Activated CD8-positive, alpha-beta memory T cell treated with anti-CD3 and anti-CD28 coated beads for 1 hour (primary cell): ENCODE measurements at places on chromosomes 12 and 14.

GRCh38 chr14:22978981-22979671 lies 3.2 kb downstream of the AJUBA start:
- no peak for DNase-seq

DNA sequence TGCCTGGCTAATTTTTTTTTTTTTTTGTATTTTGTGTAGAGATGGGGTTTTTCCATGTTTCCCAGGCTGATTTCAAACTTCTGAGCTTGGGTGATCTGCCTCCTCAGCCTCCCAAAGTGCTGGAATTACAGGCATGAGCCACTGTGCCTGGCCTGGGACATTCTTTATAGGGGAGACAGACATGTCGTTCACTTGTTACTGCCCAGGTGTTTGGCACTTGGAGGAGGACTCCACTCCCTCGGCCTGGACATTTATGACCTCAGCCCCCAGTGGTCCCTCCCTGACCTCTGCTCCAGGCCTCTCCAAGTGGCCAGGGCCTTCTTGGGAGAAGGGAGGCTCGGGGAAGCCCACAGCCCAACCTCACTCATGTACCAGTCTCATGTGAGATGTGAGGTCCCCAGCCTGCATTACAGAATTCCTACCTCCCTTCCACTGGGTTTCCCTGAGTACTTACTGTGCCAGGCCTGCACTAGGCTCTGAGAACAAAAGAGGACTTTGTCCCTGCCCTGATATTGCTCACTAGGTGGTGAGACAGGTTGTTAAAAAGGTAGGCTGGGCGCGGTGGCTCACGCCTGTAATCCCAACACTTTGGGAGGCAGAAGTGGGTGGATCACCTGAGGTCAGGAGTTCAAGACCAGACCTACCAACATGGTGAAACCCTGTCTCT lies 9.7 kb upstream of the POP5 start:
- DNase-seq, result no peak

GRCh38 chr14:88281447-88281846 lies 41.6 kb downstream of the KCNK10 start:
- DNase-seq, result no peak

- DNase-seq, result no peak
Observed at GRCh38 chr12:75560167-75560566, 48.8 kb upstream of the KRR1 start.

GRCh38 chr12:51820526-51821439 lies 27.7 kb downstream of the FIGNL2 start:
- peak; percentile 55 for DNase-seq

GRCh38 chr14:44564908-44565307 lies 57.8 kb upstream of the FSCB start:
- DNase-seq, result no peak

DNA sequence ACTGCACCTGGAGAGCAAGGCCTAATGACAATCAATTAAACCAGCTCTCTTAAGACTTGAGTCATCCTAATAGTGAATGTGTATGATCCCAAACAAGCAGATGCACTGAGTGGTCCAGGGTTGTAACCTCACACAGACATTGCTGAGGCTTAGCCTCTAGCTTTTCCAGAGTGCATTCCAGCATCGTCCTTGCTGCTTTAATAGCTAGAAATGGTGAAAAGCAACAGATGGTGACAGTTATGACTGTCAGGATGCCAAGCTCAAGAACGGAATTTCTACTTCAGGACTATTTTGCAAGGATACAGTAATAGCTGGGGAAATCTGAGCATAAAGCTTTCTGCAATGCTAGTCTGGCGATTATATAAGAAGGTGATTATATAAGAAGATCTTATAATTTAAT lies 34.6 kb downstream of the PTPRR start:
- DNase-seq, result no peak

DNA sequence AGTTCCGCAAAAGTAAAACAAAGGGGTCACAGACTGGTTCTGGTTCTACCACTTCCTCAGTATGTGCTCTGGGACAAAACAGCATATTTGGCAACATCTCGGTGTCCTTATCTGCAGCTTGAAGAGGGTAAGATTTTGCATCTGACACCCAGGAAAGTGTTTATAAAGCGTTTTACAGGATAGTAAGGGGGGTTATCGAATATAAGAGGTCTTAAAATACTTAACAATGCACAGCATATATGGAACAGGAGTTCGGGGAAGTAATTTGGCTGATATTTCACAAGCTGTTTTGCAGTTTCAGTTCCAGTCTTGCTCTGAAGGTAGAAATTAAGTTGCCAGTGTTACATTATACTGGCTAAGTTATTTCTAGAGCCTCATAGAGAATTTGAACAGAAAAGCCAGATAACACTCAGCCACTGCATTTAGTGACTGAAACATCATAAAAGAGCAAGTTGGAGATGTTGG lies 904 bp upstream of the MAP4K5 start:
- DNase-seq, result no peak
